ENCODE measurements at places on chromosomes 4 and X.
A peak's percentile ranks its signal among the peaks of the same experiment; 100 is the strongest.

GRCh38 chr4:158490629-158491028, 31.1 kb upstream of the RXFP1 start:
- no peak for DNase-seq

DNA sequence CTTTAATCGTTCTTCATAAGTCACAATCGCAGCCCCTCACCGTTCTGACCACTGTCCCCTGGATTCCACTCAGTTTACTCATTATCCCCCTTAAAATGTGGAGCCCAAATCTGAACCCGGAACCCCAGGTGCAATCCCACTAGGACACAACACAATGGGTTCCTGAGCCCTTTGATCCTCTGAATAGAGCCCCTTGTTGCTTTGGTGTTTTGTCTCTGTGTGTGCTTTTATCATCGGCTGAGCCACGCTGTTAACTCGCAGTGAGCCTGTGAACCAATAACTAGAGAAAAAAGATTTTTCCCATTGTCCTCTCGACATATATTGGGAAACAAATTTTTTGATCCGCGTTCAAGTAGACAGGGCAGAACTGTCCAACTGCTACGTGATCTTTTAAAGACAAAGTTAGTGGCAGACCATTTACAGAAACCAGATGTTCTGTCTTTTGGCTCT, 617 bp upstream of the PDHA1 start:
- peak; percentile 1 for DNase-seq

GRCh38 chrX:123833387-123833786, 26.5 kb upstream of the XIAP start:
- DNase-seq: peak; percentile 58

- DNase-seq: no peak
Measured at GRCh38 chr4:16897991-16898827, at the start of gene LDB2. TSS of gene LDB2 (minus strand) at chr4:16898645.

DNA sequence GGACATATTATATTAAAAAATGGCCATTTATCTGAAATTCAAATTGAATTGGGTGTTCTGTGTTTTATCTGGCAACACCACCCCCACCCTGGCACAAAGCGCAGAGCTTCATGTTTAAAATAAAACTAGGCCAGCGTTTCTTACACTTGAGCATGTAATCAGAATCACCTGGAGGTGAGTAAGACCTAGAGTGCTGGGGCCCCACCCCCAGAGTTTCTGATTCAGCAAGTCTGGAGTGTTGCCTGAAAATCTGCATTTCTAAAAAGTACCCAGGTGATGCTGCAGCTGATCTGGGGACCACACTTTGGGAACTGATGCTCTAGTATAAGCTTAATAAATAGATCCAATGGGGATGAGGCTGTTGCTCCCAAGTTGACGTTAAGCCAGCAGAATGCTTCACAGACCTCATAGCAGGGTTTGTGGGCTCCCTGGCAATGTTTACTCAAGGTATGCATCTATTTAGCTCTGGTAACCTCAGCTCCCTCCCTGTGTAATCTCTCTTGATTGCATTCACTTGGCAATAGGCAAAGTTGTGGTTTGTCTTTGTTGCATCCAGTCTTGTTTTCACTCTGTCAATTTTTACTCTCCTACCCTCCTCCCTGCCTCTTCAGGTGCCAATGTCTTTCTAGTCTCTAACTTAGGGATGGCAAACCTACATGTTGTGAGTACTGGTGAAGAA, 99.8 kb upstream of the TEX13D start:
- no peak for DNase-seq

DNA sequence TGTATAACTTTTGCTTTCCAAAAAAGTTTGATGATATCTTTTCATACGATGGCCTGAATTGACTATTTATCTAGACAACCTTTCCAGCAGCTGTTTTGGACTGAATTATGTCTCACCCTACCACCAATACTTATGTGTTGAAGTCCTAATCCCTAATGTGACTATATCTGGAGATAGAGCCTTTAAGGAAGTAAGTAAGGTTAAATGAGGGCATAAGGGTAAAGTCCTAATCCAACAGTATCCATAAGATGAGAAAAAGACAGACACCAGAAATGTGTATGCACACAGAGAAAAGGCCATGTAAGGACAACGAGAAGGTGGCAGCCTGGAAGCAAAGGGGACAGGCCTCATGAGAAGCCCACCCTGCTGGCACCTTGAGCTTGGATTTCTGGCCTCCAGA, 86.6 kb upstream of the PPARGC1A start:
- DNase-seq: no peak
